ENCODE measurements at places on chromosomes 7 and 10.
A peak's percentile ranks its signal among the peaks of the same experiment; 100 is the strongest.

DNA sequence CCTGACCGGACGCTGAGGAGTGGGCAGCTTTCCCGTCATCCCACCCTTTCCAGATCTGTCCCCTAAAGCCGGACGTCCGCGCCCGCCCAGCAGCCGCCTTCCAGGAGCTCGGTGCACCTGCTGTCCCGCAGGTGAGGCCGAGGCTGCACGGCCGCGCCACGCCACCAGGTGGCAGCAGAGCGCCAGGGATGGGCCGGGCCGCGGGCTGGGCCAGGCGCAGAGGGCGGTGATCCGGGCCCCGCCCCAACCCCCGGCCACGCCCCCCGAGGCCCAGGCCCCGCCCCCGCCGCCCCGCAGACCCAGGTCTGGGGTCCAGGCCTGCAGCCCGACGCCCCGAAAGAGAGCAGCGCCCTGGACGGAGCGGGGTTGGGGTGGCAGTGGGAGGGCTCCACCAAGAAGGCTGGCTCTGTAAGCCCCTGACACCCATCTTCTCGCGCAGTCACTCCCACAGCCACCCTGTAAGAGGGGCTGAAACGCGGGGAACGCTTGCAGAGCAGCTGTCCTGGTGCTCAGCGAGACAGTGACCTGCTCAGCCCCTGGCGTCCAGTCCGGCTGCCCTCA, 32.2 kb downstream of the FOXL3 start:
- DNase-seq, result peak; percentile 82

DNA sequence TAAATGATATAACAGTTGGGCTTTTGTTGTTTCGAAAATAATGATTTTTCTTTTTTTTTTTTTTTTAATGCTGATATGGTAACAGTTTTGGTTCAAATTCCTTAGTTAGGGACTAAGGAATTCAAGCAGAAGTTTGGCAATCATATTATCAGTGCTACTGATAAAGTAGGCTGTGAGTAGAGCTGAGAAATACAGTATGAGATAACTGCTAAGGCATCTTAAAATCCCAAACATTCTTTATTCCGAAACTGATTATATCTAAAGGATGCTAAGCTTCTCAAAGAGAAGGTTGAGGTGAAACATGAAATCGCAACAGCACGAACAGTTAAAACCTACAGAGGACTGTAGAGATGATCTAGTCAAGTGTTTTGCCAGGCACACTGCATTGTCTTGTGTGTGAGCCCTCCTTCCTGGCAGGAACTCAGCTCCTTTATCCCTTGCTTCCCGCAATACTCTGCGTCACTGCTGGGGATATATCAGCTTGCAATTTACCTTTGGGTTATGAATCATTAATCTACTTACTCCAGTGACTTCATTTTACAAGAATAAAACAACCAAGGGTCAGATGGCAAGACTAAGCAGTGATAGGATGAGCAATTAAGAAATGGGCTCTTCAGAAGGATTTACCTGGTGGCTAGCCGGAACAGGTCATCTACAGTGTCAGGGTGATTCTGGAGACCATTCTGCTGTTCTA, 36.7 kb downstream of the IRF5 start:
- DNase-seq, result no peak

DNA sequence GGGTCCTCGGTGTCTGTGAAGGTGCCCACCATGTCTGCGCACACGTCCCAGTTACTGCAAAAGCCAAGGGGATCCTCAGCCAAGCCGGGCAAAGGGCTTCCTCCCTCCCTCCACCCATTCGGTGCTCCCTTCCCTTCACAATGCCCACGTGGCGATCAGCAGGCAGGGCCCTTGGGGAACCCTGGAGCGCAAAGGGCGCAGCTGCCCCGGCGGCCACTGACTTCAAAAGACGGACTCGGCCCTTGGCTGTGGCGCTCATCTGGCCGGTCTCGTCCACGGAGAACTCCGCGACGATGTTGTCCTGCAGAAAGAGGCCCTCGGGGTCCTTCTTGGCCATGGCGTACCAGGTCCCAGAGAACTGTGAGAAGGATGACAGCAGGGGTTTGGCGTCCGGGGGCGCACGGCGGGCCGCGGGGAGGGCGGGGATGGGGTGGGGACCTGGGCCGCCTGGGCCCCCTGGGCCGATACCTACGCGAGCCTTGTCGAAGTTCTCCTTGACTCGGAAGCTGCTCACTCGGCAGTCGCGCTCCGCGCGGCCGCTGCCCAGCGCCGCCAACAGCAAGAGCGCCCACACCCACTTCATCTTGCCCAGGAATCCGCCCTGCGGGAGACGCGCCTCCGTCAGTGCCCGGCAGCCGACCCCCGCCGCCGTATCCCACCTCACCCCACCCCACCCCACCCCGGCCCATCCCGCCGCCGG, 439 bp downstream of the RBP4 start:
- DNase-seq, result no peak

DNA sequence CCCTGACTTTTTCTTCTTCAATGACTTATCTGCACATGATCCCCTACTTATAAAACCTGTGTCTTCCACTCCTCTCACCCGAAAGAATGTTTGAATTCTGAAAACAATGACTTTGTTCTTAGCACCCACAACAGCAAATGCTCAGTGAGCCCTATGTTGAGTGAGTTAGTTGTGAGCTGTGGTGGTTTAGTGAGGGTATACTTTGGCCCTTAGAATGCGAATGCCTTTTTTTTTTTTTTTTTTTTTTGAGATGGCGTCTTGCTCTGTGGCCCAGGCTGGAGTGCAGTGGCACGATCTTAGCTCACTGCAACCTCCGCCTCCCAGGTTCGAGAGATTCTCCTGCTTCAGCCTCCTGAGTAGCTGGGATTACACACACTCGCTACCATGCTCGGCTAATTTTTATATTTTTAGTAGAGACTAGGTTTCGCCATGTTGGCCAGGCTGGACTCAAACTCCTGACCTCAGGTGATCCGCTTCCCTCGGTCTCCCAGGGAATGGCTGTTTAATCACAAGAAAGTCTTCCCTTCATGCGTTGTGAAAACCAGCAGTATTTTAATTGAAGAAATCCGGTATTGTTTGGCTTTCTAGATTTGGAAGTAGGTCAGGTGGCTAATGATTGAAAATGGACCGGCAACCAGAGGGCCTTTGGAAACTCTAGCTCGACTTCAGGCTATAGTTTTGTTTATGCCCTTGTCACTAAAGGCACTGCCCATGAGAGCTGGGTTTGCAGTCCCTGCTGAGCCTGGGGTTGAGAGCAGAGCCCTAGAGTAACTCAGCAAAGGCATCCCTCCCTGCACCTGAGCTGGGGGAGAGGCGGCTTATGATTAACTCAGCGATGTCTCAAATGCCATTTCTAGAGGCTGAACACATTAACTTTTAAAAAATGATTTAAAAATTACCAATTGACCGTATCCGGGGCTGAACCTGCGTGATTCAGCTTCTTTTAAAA, 41.3 kb downstream of the CUX1 start:
- no peak for DNase-seq

GRCh38 chr7:7688310-7688709, 30.1 kb downstream of the RPA3 start:
- no peak for DNase-seq

DNA sequence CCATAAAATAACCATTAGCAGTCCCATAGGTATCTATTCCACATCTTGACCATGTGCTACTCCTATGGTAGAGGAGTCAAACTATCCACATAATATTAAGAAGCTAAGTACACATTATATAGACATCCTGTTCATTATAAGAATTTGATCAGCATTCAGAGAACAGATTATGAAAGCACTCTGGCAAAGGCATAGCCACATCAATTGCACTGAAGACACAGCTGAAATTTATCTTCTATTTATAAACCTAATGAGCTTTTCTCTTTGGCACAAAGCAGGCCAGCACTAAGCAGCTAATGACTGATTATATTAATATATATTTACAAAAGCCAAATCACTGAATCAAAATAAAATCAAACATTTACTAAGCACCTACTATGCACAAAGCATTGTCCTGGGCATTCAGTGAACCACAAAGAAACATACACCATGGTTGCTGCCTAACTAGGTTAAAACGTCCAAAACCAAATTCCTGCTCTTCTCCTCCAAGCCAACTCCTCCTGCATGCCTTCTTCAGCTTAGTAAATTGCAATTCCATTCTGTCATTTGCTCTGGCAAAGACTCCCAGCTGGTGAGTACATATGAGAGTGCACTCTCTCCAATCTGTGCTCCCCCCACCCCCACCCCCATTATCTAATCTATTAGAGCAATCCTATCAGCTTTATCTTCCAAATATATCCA, 122.6 kb upstream of the ASAH2 start:
- no peak for DNase-seq

DNA sequence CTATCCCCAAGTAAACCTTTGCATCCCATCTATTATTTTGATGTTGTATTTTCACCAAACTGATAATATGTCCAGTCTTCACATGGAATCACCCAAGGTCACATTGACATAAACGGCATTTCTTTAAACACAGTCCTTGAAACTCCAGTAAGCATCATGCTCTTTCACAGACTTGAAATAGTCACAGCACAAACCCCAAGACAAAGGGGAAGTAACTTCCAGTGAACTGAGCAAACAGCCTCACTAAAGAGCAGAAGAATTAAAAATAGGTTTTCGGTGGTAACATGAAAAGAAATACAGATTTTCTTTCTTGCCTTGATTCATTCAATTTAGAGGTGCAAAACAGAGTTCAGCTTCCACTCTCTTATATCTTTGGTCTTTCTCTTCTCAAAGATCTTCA, 253.7 kb downstream of the SFMBT2 start:
- no peak for DNase-seq

DNA sequence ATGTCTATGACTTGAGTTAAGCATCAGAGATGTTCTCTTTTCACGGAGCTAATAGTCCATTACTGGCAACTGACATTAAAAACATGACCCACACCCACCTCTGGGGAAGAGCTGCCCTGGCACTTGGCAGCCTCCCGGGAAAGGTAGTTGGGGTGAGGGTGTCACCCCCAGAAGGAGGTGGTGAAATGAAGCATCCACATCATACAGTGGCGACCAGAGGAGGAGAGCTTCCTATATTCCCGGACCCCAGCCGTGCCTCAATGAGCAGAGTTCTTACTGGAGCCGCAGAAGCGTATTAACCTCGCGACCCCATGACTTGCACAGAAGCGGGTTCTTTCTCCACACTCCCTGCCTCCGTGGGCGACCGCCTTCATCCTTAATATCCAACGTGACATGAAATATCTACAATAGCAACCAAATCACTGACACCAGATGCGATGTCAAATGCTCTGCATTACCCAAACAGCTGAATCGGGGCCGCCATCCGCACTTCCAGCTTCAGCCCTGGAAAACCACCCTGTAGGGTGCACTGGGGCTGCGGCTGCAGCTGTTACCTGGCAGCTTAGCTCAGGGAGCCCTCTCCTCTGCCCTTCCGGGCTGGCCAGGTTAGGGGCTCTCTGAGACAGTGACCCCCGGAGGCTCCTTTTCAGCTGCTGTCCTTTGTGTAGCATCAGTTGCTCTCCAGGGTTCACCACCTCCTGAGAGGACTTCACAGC, 103.1 kb upstream of the PARD3 start:
- DNase-seq, result no peak

GRCh38 chr10:126331101-126331500, 57.2 kb downstream of the ADAM12 start:
- DNase-seq, result no peak

GRCh38 chr10:110387983-110388686, 83.4 kb upstream of the SMNDC1 start:
- DNase-seq, result no peak

- DNase-seq, result no peak
Observed at GRCh38 chr10:104501864-104502579, 139.1 kb upstream of the SORCS3 start.

DNA sequence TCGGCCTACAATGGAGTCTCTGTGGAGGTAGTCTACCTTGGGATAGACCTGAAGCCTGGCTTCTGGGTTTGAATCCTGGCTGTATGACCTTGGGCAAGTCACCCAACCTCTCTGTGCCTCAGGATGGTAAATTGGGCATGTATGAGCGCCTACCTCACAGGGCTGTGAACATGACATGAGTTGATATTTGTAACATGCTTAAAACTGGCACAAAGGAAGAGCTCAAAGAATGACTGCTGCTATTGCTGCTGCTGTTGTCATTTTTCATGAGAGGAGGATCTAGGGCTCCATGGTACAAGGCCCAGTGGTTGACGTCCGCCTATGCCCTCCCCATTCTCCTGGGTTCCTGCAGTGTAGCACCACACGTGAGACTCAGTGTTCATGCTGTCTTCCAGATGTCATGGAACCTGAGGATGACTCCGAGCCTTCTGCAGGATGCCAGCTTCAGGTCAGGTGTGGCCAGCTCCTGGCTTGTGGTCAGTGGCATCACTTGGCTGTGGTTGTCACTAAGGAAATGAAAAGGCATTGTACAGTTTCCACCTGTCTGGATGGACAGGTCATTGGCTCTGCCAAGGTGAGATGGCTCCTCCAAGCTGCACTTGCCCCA, 95.0 kb downstream of the WDFY4 start:
- no peak for DNase-seq

DNA sequence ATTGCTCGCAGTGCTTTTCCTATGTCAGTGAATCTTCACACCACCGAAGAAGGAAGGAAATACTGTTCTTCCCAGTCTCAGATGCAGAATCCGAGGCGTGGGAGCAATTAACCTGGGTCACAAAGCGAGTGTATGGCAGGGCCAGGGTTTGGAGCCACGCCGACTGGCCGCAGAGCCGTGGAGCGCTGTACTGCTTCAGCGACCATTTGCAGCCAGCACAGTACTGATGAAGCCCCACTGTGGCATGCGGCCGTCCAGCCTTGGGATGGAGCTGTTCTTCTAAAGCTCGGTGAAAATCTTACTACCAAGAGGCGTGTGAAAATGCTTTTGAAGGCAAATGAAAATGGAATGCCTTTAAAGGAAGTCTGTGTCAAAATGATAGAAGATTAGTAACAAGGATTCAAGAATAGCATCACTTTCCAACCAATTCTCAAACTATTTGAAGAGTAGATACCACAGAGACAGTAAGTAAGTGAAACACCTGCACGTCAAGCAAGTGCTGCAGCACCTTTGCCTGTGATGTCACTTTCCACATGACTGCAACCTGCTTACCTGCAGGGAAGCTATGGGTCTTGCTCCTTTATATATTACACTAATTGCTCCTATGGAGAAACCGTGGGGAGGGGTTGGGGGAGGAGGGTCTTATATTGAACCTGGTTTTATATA, 4.9 kb downstream of the PPP2R2D start:
- no peak for DNase-seq

GRCh38 chr10:126470991-126471390, 82.7 kb upstream of the ADAM12 start:
- DNase-seq, result no peak

- no peak for DNase-seq
Observed at GRCh38 chr10:63103971-63104409, 29.1 kb upstream of the NRBF2 start.

- no peak for DNase-seq
Observed at GRCh38 chr10:133608855-133609254, 17.7 kb downstream of the FRG2B start.

DNA sequence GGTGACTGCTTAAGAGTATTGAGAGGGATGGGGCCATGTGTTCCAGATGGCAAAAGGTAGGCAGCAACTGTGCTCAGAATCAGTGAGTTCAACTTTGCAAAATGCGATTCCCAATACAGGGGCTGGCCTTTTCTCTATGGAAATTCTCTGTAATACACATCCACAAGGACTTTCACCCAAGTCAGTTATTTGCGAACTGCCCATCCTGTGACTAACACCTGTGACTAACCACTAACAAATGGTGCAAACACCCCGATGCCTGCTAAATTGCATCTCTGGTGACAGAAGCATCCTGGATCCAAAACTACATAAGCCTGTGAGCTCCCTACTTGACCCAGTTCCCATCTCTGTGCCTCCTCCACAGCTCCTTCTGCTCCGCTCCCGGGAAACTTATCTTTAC, 9.0 kb upstream of the CUZD1 start:
- DNase-seq, result no peak

GRCh38 chr7:43193893-43194292, 81.4 kb downstream of the HECW1 start:
- DNase-seq, result no peak

GRCh38 chr7:50649259-50649885, 84.2 kb upstream of the DDC start:
- DNase-seq, result no peak
